ENCODE measurements at places on chromosomes 7 and 10.

DNA sequence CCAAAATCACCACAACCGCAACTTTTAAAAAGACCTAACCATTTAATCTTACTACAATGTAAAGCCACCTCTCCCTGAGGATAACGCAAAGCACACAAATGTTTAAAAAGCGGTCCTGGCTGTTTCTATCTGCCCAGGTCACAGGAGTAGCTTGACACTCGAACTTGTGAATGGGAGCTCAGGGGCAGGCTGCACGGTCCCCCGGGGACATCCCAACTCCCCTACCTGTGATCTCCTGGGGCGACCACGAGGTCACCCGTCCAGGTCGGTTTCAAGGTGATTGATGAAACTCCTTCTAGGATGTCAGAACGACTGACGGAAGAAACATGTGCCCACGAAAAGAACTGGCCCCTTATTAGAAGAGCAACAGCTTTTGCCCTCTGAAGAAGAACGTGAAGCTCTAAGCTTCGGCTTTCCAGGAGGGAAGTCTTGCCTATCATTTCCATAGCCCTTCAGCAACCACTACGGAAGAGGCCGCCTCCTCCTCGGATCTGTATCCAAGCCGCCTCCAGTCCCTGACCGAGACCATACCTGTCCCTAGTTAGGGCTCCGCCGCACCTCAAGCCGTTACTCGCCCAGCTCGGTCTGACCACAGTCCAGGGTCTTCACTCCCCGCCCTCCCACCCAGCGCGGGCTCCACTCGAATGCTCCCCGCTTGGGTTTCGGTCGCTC is 459 bp downstream of the CYCS start:
- DNase-seq, result no peak

- no peak for DNase-seq
Observed at GRCh38 chr10:78869508-78870454, 199.0 kb upstream of the ZMIZ1 start.

DNA sequence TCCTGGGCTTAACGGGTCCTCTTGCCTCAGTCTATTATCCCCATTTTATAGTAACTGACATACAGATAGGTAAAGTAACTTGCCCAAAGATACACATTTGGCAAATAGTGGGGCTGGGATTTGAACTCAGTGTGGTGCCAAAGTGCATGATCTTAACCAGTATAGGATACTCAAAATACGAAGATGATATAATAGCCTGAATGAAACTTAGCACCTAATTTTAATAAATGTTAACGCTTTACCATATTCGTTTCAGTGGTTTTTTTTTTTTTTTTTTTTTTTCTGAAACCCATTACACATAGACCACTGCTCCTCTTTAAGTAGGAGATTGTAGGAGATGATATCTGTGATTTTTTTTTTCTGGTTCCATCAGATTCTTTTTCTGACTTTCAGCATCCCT is 21.4 kb downstream of the ACTR3B start:
- no peak for DNase-seq

GRCh38 chr7:44823255-44823781 is 24.6 kb downstream of the H2AZ2 start:
- DNase-seq, result no peak

DNA sequence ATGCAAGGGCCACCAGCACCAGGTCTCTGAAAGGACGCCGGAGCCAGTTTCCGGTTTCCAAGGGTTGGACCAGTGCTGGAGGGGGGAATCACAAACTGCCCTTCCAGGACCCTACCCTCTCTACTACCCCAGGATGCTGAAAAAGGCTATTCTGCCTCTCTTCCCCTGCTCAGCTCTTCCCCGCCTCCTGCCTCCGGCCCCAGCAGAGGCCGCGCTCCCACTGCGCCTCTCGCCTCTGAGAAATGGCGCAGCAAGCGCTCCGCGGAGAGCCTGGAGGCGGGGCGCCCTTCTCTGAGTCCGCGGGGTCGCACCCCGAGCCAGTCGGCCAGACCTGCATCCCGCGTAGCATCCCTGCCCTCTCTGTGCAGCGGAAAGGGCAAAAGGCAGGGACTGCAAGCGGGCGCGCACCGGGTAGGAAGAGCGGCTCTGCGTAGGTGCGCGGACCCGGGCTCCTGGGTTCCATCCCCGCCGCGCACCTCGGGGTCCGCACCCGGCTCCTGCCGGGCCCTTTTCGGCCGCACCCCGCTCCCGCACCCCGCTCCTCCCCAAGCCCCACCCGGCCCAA is 476 bp upstream of the RET start:
- DNase-seq, result peak; percentile 21

GRCh38 chr10:121822180-121822579 is 105.7 kb downstream of the ATE1 start:
- no peak for DNase-seq

DNA sequence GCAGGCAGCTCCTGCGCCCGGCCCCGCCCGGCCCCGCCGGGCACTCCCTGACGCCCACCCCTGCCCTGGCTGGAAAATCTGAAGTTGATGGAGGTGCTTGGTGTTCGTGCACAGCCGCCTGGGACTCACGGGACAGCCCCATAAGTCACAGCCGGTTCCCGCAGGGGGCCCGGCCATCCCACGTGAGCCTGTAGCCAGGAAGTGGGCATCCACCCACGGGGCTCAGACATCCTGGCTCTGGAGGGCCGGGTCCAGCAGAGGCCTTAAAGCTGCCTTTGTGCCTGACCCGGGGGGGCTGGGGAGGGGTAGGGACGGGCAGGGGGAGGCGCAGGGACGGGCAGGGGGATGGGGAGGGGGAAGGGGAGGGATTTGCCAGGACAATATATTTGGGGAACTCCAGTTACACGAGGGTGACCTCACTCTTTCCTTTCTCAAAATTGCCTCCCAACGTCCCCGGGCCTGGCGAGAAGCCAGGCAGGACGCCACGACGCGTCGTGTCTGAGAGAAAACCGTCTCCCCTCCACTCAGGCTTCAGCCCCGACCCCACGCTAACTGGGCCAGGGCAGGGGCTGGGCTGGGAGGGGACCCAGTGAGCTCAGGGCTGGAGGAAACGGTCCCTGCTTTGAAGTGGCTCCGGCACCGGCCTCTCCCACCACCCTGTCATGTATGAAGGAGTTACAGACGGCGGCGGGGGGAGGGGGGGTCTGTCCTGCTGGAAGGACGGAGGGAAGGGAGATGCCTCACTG is 82.1 kb upstream of the PDGFA start:
- DNase-seq, result peak; percentile 48

- DNase-seq, result no peak
Observed at GRCh38 chr7:96968981-96969380, 36.4 kb upstream of the DLX6 start.

GRCh38 chr10:112945811-112946210 is 4.2 kb upstream of the TCF7L2 start:
- no peak for DNase-seq

Data from astrocyte of the hippocampus (primary cell).